ENCODE measurements at places on chromosomes 7 and 10.

DNA sequence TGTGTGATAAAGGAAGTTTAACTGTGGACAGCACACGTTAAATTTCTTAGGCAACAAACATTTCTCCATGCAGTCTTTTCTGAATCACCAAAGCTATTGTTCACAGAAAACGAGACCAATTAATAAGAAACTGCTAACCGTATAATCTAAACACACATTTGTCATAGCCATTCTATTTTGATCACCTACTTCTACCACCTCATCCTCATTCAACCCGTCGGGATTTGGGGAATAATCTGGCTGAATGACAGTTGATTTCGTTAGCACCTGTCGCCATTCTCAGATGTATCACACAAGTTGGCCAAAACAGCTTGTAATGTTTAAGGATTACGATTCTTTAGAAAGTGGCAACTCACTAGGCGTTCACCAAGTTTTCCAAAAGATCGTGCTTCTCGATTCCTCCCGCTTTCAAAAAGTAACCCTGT lies 1.2 kb downstream of the EZH2 start:
- peak; percentile 39 for DNase-seq

DNA sequence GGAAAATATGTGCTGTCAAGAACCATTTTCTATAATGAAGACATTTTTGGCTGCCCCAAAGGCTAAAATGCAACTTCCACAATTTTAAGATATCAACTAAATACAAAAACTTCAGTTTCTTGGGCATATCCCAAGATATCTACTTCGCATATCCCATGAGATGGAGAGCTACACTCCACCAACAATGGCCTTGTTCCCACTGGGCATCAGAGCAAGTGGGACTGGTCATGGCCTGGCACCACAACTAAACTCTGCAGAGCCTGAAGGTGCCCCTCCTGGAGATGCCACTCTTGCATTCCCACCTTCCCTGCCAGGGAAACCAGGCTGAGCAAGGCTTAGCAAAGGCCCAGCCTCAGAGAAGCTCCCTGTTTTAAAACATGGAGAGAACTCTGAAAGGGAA lies 75.8 kb upstream of the LRRC17 start:
- no peak for DNase-seq

GRCh38 chr10:131810036-131810804 lies 90.6 kb upstream of the PPP2R2D start:
- DNase-seq, result no peak

DNA sequence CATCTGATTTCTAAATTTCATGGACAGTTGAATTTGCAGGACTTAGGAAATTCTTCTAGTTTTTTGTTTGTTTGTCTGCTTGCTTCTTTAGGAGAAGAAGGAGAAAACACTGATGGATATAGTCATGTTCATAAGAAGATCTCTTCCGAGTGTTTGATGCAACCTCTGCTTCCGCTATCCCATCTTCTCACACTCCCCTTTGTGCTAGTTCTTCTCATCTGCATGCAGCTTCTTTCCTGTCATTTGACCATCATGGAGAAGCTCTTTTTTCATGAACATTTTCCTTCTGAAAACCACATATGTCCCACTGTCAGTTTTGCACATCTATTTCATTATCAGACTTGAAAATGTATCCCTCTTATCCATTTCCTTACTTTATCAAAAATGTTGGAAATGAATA lies 346.9 kb upstream of the PRKCQ start:
- peak; percentile 27 for DNase-seq

DNA sequence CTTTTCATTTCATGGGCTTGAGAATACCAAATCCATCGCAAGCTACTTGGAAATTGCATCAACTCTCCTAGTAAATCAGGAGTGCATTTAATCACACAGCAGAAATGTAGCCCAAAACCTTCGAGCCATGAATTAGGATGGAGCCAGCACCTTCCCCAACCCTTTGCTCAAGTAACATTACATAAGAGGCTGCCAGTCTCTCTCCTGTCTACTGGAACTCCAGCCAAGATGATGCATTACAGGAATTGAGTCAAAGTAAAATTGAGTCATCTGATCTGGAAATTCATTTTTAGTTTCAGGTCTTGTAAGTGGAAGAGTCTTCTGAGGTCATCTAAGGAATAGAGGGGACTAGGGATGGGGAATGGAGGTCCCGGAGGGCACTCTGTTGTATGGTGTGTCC lies 69.7 kb upstream of the FHIP2A start:
- DNase-seq, result no peak

- no peak for DNase-seq
These were observed 2.9 kb downstream of the IGF2BP3 start for GRCh38 chr7:23467291-23467805.

Measured in MM.1S (cell line).